ENCODE measurements at places on chromosomes 1 and 21. TPM values are rescaled to one million over a fixed set of nuclear protein-coding genes. Genes with fewer than 3 reads are reported as not detected.

- no peak overlapping the region for H3K4me3 ChIP-seq
- H3K27ac ChIP-seq, result no peak overlapping the region
- no peaks in the 10 kb centered on the region for H3K36me3 ChIP-seq
- H3K4me1 ChIP-seq, result no peaks in the 10 kb centered on the region
- no peak for DNase-seq
- no peaks in the 10 kb centered on the region for H3K27me3 ChIP-seq
Observed at GRCh38 chr1:178961868-178962267, 63.8 kb upstream of the FAM20B start.

- H3K4me1 ChIP-seq, result peaks cover 20% of the 10 kb centered on the region
- H3K4me3 ChIP-seq, result peak overlapping the region; percentile 73
- peaks cover 11% of the 10 kb centered on the region for H3K36me3 ChIP-seq
- peak overlapping the region; percentile 84 for H3K27ac ChIP-seq
Observed at GRCh38 chr1:109484519-109484975, 842 bp downstream of the ATXN7L2 start.

DNA sequence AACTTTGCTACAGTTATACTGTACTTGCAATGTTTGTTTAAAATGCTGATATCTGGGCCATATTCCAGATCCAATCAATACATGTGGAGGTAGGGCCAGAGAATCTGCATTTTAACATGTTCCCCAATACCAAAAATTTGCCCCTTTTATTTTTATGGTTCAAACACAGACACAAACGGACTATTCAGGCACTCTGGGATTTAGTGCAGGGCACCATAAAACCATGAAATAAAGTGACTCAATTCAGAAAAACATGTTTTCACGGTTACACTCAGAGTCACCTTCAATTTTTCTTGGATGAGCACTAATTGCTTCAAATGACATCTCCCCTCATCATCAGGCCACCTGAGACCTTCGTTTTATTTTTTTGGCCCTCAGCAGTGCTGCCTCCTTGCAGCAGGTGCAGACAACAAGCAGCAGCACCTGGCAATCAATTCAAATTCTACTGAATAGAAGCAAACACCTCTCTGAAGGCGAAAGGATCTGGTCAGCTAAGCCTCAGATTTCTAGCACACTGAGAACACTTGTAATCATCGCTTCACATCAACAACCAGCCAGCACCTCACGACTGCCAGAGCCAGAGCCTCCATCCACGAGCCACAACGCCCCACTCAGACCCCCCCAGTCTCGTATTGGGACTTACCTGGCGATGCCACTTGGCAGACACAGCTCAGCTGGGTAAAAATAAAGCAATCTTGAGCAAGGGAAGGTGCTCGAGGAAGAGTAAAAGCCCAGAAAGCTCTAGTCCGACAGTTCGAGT is 1.1 kb downstream of the ERO1B start:
- H3K4me3 ChIP-seq, result peak overlapping the region; percentile 84
- peak overlapping the region; percentile 80 for H3K27ac ChIP-seq
- no peaks in the 10 kb centered on the region for H3K27me3 ChIP-seq
- peaks cover 20% of the 10 kb centered on the region for H3K4me1 ChIP-seq

DNA sequence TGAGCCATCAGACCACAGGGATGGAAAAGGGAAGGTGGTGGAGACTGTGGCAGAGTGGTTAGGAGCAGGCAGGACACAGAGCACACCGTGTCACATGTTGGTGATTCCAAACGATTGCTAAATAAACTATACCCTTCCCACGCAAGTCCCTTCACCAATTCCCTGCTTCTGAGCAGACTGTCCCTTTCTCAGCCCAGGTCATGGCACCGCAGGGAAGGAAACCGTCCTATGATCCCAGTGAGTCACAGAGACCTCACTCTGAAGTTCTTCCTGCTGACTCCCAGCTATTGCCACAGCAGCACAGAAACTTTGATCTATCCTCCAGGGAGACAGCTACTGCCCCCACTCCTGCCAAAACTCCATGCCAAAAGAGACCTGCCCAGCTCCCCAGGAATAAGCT is 19.2 kb downstream of the RIMS3 start:
- no peak overlapping the region for H3K27ac ChIP-seq
- DNase-seq, result no peak
- no peak overlapping the region for H3K4me3 ChIP-seq

DNA sequence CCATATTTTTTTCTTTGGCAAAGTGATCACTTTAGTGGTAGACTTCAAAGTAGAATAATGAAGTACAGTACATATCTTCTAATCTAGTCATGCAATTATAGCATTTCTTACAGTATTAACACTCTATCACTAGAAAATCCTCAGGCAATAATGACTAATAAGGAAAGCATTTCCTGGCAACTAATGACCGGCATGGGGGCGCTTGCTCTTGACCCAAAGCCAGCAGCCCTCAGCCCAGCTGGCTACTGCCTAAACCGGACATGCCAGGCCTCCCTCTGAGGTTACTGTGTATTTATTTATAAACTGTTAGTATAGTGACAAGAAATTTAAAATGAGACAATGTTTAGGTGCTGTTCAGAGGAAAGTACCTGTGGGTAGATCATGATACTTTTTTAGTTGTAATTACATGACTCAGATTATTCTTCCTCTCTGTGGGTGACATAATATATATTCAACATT is 633.8 kb downstream of the PTPRC start:
- peaks cover 5% of the 10 kb centered on the region for H3K27me3 ChIP-seq
- H3K4me1 ChIP-seq, result no peaks in the 10 kb centered on the region
- H3K36me3 ChIP-seq, result no peaks in the 10 kb centered on the region
- H3K27ac ChIP-seq, result no peak overlapping the region

GRCh38 chr1:39509360-39510009 is 18.0 kb downstream of the BMP8A start:
- DNase-seq, result no peak
- no peaks in the 10 kb centered on the region for H3K27me3 ChIP-seq
- no peak overlapping the region for H3K27ac ChIP-seq
- H3K4me1 ChIP-seq, result peaks cover 5% of the 10 kb centered on the region
- H3K4me3 ChIP-seq, result no peak overlapping the region

DNA sequence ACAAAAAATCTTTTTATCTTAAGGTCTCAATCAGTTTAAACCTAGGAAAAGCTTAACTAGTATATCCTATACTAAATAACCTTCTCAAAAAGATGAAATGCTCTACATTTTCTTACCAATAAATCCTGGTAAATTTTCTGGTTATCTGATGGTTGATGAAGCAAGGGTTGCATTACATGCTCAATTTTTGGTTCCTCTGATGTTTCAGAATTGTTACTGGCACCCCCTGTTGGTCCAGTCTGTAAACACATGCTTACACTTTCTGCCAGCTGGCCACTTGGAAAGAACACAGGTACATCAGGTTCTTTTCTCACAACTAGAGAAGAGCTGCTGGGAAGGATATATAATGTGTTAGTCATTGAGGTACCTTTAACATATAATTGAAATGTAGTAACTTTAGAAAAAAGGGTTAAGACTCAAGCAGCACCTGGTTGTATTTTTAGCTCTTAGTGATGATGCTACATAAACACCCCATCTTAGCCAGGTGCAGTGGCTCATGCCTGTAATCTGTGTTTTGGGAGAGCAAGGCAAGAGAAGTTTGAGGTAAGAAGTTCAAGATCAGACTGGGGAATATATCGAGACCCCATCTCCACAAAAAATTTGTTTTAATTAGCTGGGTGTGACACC is 30.9 kb upstream of the TAL1 start:
- no peak for DNase-seq
- no peaks in the 10 kb centered on the region for H3K27me3 ChIP-seq
- no peaks in the 10 kb centered on the region for H3K4me1 ChIP-seq
- H3K36me3 ChIP-seq, result no peaks in the 10 kb centered on the region
- H3K4me3 ChIP-seq, result no peak overlapping the region

DNA sequence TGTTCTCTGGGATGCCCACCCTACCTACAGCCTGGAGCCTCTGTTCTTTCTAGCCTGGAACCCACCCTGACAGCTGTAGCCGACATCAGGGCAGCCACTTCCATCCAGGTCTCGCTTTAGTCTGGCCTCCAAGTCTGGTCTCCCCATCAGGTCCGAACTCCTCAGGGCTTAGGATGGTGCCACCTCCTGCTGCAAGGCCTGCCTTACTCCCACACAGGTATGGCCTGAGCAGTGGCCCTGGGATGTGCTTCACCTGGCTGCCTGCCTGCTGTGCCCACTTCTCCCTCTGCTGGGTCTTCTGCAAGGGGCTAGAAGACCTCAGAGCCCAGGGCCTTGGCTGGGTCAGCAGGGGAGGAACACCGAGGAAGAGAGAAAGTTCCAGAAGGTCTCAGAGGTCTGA is 35.7 kb upstream of the MAGOH start:
- H3K4me1 ChIP-seq, result no peaks in the 10 kb centered on the region
- H3K4me3 ChIP-seq, result no peak overlapping the region
- H3K27me3 ChIP-seq, result no peaks in the 10 kb centered on the region
- DNase-seq, result no peak

DNA sequence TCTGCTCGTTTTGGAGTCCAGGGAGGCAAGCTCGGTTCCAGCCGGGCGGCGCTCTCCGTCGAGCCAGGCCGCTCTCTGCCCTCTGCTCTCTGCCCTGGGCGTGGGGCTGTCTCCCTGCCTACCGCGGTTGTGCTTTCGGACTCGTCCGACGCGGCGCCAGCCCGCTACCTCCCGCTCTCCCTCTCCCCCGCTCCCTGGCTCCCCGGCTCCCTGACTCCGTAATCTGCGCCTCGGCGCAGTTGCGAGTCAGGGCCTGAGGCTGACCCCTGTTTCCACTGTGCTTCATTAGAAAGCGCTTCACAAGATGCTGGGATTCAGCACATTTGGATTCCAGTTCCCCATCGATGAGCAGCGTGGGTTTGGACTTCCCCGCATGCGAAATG is 2.2 kb downstream of the SOX13 start:
- no peak overlapping the region for H3K4me3 ChIP-seq
- H3K4me1 ChIP-seq, result peaks cover 14% of the 10 kb centered on the region
- no peaks in the 10 kb centered on the region for H3K36me3 ChIP-seq
- peaks cover 19% of the 10 kb centered on the region for H3K27me3 ChIP-seq

DNA sequence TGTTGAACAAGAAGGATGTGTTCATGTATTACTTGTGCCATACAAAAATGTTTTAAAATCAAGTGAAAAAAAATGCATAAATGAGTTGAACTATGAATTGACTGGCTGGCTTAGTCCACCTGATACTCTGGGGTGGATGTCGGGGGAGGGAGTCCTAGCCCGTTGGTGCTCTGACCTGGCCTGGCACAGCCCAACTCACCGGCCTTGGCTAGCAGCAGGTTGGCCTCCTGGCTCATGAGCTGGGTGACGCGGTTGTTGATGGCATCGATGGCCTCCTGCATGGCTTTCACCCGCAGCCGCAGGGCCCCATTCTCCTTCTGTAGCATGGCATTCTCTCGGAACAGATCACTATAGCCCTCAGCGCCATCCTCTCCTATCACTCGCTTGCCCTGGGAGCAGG is 21.6 kb downstream of the KIF21B start:
- no peaks in the 10 kb centered on the region for H3K4me1 ChIP-seq
- H3K4me3 ChIP-seq, result no peak overlapping the region
- no peak for DNase-seq
- H3K27ac ChIP-seq, result no peak overlapping the region
- H3K36me3 ChIP-seq, result peaks cover 90% of the 10 kb centered on the region

DNA sequence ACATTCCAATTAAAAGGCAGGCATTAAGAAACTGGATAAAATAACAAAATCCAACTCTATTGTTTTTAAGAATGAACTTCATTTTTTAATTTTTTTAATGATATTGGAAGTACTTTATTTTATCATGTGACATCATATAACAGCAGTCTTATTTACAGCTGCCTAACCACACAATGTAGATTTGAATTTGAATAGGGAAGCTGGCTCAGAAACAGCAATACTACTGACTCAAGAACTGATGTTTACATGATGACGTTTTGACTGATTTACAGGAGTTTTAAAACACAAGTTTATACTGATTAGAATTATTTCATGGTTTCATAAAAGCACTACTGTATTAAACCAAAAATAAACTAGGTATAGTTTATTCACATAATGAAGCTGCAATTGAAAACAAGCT is 348.7 kb upstream of the NR5A2 start:
- no peaks in the 10 kb centered on the region for H3K4me1 ChIP-seq
- no peak for DNase-seq
- no peak overlapping the region for H3K4me3 ChIP-seq
- H3K27me3 ChIP-seq, result peaks cover 6% of the 10 kb centered on the region

- no peaks in the 10 kb centered on the region for H3K36me3 ChIP-seq
- no peak overlapping the region for H3K27ac ChIP-seq
- no peaks in the 10 kb centered on the region for H3K4me1 ChIP-seq
- H3K4me3 ChIP-seq, result no peak overlapping the region
Observed at GRCh38 chr1:87600055-87600850, 271.6 kb downstream of the LMO4 start.

DNA sequence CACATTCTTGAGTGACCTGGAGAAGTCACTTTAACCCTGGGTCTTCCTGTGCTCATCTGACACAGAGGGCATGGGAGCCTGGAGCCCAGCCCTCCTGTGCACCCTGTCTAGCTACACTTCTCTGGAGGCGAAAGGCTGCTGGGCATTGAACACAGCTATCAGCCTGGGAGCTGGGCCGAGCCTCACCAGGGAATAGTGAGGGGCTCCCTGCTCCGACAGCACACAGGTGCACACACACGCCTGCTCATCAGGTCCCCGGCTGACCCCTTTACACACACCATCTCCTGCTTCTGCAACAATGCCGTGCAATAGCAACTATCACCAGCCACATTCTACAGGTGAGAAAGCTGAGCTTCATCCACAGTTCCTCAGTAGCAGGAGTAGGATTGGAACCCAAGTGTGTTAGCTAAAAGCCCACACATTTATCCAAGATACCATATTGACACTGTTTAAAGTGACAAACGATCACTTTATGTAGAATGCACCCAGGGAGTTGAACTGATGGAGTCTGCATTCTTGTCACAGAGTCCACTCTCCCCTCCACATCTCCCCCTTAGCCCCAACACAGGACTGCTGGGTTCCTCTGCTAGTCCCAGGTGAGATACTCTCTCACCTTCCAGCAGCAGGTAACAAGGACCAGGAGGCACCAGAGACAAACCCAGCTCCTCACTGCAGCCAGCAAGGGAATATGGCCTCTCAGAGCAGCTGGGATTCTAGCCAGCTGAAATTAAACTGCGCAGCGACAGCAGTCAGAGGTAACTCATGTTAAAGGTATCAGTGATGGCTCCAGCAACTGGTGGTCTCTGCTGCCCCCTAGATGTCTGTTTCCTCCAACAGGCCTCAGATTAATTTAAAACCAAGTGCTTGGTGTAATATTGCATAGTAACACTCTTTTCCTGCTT is 18.3 kb upstream of the CAPN8 start:
- H3K4me3 ChIP-seq, result no peak overlapping the region
- H3K27me3 ChIP-seq, result peaks cover 8% of the 10 kb centered on the region
- no peaks in the 10 kb centered on the region for H3K36me3 ChIP-seq
- H3K4me1 ChIP-seq, result no peaks in the 10 kb centered on the region
- peak; percentile 13 for DNase-seq

Gene AMY1B
- not detected for total RNA-seq

Gene CD1E
- not detected for total RNA-seq

Gene SPAG17
- total RNA-seq, result not detected

Gene CA6
- not detected for total RNA-seq

Gene MAP10
- 1.1 TPM for total RNA-seq

Gene CCDC27
- total RNA-seq, result not detected

Gene ZSCAN20
- 0.94 TPM for total RNA-seq

Gene TNNI3K
- total RNA-seq, result not detected

Gene PPIAL4G
- total RNA-seq, result 0.20 TPM
